ENCODE measurements at places on chromosomes 11 and 22.
A peak's percentile ranks its signal among the peaks of the same experiment; 100 is the strongest.

- DNase-seq: no peak
These were observed 2.4 kb upstream of the OR8G1 start for GRCh38 chr11:124238512-124238911.

- DNase-seq: no peak
These were observed 24.5 kb upstream of the RAB1B start for GRCh38 chr11:66243782-66244535.

DNA sequence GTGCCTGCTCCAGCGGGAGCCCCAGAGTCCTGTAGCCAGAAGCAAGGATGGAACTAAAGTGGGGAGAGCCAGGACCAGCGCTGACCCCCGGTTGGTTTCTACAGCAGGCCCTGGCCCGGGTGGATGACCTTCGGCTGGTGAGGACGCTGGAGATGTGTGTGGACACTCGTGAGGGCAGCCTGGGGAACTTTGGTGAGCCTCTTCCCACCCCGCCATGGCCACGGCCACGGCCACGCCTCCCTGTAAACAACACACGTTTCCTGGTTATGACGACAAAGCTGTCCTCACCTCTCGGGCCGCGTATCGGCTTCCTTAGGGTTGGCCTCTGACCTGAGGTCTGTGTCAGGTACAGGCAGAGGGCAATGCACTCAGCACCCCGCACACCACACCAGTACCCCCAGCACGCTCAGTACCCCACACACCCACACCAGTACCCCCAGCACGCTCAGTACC, 4.1 kb downstream of the LRRC56 start:
- no peak for DNase-seq

DNA sequence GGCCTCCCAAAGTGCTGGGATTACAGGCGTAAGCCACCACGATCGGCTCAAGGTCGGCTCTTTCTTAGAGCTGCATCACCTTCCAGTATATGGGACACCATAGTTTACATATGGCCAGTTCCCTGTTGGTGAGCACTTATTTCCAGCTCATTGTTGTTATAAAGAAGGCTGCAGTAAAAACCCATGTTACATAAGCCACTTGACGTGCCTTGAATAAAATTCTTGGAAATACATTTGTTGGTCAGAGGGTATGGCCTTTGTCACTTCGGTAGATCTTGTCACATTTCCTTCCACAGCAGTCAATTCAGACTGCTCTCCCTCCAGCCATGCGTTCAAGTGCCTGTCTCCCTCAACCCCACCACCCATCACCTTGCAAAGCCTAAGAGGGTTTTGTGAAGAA, 92.9 kb downstream of the PRR5L start:
- DNase-seq: no peak

DNA sequence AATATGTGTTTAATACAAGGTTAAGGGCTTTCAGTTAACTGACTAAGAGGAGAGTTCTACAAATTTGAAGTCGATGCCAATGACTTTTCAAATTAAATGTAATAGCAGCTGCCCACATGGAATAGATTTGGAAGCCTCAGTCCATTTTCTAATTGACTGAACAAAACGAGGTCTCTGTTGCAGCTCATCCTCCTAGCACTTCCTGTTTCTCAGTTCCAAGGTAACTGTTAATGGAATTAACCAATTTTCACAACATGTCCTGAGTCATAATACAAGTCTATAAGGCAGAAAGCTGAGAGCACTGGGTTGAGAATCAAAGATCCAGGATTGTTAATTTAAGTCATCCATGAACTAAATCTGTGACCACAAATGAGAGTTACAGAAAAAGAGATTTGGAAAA, 177.2 kb downstream of the OPCML start:
- DNase-seq: no peak

DNA sequence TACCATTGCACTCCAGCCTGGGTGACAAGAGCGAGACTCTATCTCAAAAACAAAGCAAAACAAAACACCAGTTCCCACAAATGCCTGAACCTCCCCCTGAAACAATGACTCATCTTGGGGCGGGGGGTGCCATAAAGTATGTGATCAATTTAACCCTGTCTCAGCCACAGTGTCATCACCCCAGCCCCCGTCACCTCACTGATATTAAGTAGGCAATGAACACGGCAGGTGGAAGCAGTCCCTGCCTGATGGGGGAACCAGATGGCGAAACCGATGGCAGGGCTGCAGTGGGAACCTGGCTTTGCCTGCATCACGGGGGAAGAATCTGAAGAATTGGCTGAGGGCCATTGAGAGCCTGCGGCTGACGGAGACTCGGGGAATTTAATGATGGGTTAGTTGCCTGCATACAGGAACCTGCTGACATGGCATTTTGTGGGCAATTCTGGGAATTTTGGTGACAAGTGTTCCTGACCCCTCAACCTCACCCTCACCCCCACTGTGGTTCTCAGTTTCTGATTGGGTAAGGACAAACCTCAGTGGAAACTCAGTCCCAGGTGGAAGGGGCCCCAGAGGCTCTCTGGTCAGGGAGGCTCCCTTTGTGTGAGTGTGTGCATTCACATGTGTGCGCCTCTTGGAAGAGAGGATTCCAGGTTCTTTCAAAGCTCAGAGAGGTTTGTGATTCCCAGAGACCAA, 39.1 kb upstream of the SHISAL1 start:
- peak; percentile 85 for DNase-seq

DNA sequence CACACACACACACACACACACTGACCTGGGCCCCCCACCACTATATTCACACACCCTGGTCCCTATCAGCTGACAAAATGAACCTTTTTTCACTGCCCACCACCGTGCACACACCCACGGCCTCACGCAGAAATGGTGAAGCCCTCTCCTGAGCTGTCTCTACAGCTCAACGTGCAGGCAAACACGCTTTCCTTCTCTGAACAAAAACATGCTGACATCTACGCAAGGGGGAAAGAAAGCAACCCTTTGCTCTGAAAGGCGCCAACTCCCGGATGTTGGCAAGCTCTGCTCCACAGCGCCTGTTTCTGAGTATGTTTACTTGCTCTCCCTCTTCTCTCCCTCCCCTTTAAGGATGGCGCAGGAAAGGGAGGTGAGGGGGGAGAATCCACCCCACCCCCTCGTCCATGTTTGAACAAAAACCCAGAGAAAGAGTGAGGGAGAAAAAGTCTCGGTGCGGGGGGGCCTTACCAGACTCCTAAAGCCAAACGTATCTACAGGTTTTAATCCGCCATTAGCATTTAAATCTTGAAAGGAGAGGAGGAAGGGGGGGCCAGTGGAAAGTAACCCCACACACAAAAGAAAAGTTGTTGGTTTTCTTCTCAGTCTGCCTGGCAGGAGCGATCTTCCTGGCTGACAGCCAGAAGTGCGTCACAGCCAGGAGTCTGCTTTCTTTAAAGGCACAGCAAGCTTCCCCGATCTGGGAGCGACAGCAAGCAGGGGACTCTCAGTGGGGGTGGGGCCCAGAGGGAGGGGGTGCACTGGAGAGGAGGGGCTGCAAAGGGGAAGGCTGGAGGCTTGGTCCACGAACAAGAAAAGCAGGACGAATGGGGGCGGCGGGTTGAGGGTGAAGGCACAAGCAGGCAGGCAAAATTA, 39.6 kb downstream of the NUMA1 start:
- DNase-seq: peak; percentile 78

GRCh38 chr11:123056835-123057491, 5.0 kb downstream of the HSPA8 start:
- no peak for DNase-seq

- no peak for DNase-seq
These were observed 1168.1 kb downstream of the LRRC4C start for GRCh38 chr11:40291329-40291728.

DNA sequence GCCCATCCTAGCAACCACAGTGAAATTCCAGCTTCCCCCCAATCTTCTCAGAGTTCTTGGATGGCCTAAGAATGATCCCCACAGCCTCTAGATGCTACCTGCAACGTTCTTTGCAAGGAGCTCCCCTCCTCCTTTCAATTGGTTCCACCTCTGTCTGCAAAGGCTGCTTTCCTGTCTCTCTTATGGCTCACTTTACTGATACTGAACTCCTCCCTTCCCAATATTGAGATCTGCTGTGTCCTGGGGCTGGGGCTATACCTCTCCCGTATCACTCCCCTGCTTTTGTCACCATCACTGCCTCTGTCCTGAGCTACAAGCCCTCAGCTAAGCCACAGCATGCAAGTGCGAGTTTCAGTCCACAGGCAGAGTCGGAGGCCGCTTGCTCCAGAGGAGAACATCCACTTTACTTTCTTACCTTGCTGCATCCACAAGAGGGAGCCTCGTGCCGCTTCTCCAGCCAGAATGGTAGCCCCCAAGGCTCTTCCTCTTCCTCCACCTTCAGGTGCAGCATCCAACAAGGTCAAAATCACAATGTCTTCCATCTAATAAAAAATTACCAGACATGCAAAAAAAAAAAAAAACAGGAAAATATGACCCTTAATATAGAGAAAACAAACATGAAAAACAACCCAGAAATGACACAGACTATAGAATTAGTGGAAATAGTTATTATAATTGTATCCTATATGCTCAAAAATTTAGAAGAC, 48.6 kb upstream of the TMEM45B start:
- no peak for DNase-seq

- DNase-seq: no peak
These were observed 290.1 kb downstream of the BUD13 start for GRCh38 chr11:116482716-116483115.

GRCh38 chr11:20192151-20192550, 31.9 kb upstream of the DBX1 start:
- DNase-seq: no peak

GRCh38 chr22:47484960-47485569, 722.6 kb downstream of the TBC1D22A start:
- DNase-seq: no peak

DNA sequence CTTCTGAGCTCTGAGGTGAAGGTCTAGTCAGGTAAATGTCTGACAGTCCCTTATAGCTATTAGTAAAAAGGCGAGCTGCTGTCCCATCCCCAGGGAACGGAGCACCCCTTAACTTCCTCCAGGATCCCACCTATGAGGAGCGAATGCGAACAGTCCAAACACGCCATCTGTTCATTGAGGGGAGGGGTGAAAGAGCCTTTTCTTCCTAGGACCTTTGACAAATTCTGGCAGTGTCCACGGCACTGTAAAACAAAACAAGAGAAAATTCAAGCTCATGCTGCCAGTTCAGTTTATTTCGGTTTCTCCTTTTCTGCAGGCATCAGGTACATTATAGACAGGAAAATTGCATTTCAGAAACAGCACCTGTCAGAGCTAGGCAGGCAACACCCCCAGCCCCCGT, 253.8 kb upstream of the CADM1 start:
- no peak for DNase-seq

Measured in RWPE2 (cell line).